ENCODE measurements at places on chromosomes 7 and 10.

DNA sequence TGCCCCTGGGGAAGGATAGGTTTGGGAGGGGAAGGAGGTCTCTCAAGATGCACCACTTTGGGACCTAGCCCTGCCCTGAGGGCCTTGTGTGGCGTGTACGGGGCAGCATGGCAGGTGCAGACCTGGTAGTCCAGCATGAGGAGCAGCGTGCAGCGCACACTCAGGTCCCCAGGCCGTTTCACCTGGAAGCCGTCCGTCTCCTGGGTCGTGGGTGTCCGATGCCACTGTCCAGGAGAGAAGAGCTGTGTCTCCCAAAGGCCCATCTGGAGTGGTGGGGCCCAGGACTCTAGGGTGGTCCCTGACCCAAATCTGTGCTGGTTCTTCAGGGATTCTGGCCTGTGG is 6.8 kb downstream of the SMARCD3 start:
- DNase-seq, result no peak

GRCh38 chr7:4017081-4017480 is 665.0 kb upstream of the FOXK1 start:
- DNase-seq, result no peak

- no peak for DNase-seq
Observed at GRCh38 chr7:53518319-53518718, 482.9 kb downstream of the POM121L12 start.

DNA sequence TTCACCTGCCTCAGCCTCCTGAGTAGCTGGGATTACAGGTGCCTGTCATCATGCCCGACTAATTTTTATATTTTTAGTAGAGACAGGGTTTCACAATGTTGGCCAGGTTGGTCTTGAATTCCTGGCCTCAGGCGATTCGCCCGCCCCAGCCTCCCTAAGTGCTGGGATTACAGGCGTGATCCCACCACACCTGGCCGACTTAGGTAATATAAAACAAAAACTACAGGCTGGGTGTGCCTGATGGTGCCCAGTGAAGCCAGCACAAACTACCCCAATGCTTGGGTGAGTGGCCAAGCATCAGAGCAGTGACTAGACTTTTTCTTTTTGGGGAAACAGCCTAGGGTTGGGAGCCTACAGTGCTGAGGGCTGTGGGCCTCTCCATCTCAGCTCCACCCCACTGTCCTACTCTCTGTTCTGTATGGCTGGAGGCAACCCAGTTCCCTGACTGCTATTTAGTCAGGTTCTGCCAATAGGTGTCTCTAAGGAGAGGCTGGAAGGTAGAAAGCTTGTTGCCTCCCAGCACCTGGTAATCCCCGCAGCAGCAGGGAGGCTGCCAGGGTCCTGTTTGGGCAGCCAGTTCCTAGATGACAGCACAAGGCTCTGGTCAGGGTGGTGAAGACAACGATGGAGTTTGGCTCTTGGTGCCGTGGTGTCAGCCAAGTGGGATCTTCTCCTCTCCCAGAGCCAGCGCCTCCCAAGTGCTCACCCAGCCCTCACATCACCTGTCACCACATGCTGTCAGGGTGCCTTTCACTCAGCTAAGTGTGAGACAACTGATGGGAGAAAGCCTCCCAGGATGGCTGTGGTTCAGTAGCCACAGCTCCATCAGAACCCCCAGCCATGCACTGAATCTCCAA is 10.4 kb upstream of the NACAD start:
- no peak for DNase-seq

DNA sequence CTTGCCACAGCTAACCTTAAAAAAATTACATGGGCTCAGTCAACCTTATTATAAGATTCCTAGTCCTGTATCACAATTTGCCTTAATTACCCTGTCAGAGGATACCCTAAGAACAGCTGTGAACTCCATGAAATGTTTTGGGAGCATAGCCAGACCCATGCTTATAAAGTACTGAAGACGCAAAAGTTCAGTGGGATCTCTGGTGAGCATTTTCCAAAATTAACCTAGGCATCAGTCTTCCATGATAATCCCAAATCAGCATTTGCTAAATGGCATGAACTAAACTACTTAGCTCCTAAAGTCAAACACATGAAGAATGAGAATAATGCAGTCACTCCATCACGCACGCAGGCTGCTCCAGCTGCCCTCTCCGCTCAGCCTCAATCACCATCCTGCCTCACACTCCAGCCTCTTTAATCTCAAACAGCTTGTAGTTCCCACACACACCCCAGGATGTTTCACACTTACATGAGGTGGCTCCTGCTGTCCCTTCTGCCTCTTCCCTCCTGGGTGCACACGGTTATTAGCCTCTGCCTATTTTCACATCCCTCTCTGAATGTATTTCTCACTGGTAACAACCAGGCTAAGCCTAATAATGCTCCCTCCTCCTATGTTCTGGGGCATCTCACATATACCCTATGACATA is 15.3 kb downstream of the IGF2BP3 start:
- no peak for DNase-seq

GRCh38 chr10:122373721-122374120 is 787 bp upstream of the PLEKHA1 start:
- no peak for DNase-seq

- no peak for DNase-seq
Observed at GRCh38 chr7:142434666-142435167, 176.9 kb upstream of the PRSS58 start.

DNA sequence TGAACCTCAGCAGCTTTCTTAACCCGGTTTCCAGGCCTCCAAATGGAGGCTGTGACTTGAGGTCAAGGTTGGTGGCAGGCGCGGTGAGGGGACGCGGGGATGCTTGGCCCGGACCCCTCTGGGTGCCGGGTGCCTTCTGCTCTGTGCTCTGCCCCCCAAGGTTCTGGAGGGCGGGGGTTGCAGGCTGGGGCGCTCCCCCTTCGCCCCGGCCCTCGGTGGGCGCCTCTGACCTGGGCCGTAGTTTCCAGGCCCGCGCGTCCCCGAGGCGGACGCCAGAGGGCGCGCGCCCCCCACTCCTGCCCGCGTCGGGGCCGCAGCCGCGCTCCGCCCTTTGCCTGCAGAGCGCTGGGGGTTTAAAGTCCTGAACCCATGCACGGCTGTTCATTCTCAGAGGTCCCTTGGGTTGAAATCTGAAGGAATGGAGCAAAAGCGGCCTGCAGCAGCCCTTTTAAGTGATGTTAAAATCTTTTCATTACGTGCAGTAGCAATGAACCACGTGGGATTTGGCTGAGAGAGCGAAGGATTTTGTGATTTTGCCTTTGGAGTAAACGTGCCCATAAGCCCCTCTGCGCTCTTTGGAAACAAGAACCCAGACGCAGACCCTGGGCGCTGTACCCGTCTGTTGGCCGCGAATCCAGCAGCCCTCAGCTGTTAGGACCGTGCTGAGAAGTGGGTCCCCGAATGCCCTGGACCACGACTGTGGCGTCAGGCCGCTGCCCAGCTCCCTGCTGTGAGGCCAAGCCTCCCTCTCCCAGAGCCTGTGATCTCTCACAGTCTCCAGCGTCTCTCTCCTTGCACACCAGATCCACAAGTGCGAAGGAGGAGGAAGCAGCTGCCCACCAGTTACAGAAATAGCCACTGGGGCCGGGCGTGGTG is 135.0 kb downstream of the ACTR3B start:
- no peak for DNase-seq
